IPS DF 6.9 (cell line): ENCODE measurements at places on chromosomes 11 and 22.

DNA sequence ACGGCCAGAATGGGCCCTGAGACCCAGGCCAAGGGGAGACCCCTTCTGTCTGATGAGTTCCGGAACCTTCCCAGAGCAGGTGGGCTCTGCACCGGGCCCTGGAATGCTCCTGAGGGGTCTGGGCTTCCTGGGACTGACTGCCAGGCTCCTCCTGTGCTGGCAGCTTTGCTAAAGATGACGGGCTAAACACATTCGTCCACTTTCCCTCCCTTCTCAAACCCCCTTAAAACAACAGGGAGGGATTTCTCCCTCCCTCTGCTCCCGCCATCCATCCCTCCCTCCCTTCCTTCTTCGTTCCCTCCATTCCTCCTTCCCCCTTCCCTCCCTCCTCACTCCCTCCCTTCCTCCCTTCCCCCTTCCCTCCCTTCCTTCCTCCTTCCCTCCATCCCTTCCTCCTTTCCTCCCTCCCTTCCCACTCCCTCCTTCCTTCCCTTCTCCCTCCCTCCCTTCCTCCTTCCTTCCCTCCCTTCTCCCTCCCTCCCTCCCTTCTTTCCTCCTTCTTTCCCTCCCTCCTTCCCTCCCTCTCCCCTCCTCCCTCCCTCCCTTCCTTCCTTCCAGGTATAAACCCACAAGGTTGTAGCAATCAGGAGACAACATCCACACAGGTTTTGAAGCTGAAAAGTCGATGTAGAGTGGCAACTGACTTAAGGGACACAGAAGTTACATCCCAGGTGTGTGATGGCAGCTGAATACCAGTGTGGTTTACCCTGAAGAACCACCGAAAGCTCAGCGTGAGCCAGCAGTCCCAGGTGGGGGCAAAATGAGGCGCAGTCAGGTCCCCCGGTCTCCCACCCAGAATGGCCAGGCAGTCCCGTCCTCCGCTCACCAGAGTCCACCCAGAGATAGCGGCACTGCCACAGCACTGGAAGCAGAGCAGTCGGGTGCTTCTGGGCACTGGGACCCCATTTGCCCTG is 18.8 kb upstream of the MGAT3 start:
- no peak for DNase-seq

- DNase-seq = no peak
These were observed 46.5 kb upstream of the GDPD4 start for GRCh38 chr11:77347948-77348347.

GRCh38 chr11:104332110-104332509 is 168.2 kb upstream of the PDGFD start:
- peak; percentile 60 for DNase-seq

- no peak for DNase-seq
These were observed 1131.0 kb downstream of the DLG2 start for GRCh38 chr11:84496122-84496521.
